Stimulated activated CD4-positive, alpha-beta T cell treated with anti-CD3 and anti-CD28 coated beads, Interleukin-1b, Interleukin-23, amount 100 ng/mL, for 1 hour (primary cell): ENCODE measurements at places on chromosomes 7 and 10.

GRCh38 chr10:88974012-88974411, 16.6 kb upstream of the FAS start:
- DNase-seq: no peak

DNA sequence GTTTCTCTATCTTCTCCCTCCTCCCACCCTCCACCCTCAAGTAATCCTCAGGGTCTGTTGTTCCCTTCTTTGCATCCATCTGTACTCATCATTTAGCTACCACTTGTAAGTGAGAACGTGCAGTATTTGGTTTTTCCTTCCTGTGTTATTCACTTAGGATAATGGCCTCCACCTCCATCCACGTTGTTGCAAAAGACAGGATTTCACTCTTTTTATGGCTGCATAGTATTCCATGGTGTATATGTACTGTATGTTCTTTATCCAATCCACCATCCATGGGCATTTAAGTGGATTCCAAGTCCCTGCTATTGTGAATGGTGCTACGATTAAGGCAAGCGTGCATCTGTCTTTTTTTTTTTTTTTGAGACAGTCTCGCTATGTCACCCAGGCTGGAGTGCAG, 72.4 kb downstream of the PROSER2 start:
- DNase-seq: no peak

GRCh38 chr7:128351296-128352152, 7.8 kb upstream of the RBM28 start:
- no peak for DNase-seq

GRCh38 chr10:119245272-119245671, 37.9 kb downstream of the GRK5 start:
- DNase-seq: no peak

- no peak for DNase-seq
These were observed 16.4 kb downstream of the FAM241B start for GRCh38 chr10:69646185-69647060.

DNA sequence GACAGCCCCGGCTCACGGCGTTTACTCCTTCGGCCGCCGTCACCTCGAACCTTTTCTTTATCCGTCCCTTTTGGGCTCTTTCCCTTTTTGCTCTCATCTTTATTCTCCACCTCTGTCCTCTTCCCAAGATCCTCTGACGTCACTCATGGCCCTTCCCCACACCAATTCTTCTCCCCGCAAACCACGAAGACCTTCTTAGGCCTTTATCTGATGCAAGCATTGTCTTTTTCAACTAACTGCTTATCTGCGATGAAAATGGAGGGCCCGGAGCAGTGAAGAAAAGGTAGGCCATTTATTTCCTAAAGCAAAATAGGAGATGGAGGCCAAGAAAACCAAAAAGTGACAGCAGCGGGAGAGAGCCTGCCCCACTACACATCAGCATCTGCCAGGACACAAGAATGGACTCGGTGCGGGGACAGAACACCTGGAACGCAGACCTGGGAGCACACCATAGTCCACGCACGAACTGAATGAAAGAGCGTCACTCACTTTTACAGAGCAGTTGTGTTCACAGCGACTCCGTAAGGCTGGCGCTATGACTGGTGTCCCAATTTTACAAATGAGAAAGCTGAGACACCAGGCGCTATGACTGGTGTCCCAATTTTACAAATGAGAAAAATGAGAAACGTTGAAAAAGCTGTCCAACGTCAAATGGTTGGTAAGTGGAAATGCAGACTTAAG, 45.3 kb downstream of the ZNF777 start:
- no peak for DNase-seq

DNA sequence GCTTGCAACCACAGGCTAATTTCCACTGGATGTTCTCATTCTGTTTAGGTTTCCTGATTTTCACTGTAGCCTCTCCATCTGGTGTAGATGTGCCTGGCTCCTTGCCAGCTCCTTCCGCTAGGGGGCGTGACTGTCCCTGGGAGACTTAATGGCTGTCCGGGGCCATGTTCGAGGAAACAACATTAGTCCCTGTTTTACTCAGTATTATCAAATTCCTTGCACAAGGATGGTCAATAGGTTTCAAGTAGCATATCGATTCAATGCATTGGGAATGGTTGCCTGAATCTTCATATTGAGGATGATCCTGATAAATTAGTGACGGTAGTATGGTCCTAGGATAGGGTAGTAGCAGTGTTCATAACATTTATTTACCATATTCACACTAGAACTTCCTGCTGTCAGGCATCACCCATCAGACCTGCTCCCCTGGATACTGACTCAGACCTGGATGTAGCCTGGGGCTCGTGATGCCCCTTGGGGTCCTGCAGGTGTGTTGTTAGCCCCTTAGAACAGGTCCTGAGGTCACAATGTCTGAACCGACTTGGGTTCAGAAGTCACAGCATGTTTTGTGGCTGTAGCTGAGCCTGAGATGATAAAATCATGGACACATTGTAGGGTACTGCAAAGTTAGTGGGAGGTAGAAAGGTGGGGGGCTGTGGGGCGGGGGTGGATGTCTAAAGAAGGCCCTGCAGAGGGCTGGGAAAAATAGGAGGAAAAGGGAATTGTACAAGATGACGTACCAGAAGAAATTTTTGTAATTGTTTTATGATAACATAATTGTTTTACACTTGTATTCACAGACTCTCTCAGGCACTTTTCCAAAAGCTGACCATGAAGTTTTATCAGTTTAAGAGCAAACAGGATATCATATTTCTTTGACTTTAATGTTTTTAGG, 8.9 kb upstream of the EXOC6 start:
- no peak for DNase-seq

- no peak for DNase-seq
These were observed 212.8 kb upstream of the PODXL start for GRCh38 chr7:131769241-131769640.

DNA sequence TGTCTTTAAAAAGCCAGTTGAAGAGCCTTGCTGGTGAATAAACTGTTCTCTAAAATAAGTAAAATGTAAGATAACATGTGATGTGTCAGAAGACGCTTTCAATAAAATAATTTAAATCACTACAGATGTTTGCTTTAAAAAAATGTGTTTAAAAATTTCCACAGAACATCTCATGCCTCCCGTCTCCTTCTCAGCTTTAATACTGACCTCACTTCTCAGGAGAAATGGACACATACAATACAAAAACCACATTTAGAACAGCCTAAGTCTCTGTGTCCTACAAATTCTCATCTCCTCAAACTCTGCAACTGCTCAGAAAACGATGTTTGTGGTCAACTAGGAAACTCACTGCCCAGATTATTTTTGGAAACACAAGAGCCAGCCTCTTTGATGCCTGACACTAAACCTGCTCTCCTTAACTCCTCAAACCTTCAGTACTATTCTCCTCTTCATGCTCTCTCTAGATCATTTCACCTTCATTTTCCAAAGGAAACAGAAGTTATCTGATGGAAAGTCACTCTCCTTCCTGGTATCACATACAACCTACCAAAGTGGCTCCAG, 120.3 kb downstream of the ZNF438 start:
- DNase-seq: no peak

DNA sequence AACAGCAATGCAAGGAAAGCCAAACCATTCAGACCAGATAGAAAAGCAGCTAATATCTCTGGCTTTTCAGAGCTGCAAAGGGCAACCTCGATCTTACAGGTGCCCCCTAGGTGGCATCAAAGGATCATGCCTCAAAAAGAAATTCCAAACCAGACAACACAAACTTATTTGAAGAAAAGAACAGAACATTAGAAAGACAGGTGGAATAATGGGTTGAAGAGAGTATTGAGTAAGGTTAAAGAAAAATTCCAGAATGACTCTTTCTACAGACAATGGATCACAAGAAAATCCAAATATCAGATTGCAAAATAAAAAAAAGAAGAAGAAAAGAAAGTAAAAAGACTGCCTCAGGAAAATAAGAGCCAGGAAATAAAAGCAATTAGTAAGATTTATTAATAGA, 213.7 kb downstream of the ELMO1 start:
- DNase-seq: no peak
